Endothelial cell of umbilical vein (primary cell): ENCODE measurements at places on chromosomes 1 and 21. TPM values are rescaled to one million over a fixed set of nuclear protein-coding genes. Genes with fewer than 3 reads are reported as not detected.

C1orf105 gene
- polyA plus RNA-seq: not detected in 2 replicates

RBM34 gene
- 16.1 and 17.7 TPM in 2 replicates for polyA plus RNA-seq

DNA sequence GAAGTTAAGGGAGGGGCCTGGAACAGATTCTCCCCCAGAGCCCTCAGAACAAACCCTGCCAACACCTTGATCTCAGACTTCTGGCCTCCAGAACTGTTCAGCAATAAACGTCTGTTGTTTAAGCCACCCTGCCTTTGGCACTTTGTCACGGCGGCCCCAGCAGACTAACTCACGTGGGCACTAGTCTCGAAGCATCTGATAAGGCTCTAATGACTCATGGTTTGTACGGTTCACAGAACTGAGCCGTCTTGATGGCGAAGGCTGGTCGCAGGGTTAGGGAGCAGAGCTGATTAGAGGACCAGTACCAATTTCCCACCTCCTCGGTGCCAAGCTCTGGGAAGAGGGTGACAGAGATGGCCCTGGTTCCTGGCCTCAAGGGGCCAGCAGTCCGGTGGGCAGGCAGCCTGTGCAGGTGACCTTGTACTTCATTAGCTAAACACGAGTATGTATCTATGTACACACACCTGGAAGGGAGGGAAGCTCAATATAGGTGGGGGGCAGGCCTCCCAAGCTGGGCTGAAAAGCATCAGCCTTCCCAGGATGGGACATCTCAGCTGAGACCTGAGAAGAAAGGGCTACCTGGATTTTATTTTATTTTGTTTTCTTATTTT lies 112.8 kb downstream of the MRPS6 start:
- no peak overlapping the region for H3K4me3 ChIP-seq
- no peaks in the 10 kb centered on the region for H3K4me1 ChIP-seq
- no peak overlapping the region for H3K27ac ChIP-seq
- no peaks in the 10 kb centered on the region for H3K36me3 ChIP-seq

DNA sequence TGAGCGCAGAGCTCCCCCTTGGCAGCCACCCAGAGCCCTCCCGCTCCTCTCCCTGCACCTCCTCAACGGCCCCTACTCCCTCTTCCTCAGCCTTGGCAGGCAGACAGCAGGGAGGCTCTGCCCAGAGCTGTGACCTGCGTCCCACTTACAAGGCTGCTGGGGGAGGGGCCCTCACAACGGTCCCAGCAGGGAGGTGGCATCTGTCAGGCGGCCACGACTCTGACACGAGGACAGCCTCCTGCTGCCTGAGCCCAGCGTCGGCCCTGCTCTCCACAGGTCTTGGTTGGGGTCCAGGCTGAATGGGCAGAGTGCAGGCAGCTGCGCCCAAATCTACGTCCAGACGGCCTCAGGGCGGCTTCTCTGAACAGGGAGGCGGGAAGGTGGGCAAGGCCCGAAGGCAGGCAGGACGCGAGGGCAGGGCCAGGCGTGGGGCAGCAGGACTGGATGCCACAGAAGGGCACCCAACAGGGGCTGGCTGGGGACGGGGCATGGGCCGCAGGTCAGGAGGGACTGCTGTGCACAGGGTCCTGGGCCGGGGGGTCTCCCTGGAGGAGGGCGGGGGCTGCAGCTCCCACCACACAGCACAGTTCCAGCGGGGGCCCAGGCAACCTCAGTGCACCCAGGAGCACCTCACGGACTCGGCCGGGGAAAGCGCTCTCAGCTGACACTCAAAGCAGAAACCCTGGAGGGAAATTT lies 7.5 kb downstream of the SLC19A1 start:
- H3K27ac ChIP-seq: peak overlapping the region; percentile 15
- H3K36me3 ChIP-seq: peaks cover 12% of the 10 kb centered on the region
- no peak overlapping the region for H3K4me3 ChIP-seq
- H3K4me1 ChIP-seq: peaks cover 24% of the 10 kb centered on the region
- H3K27me3 ChIP-seq: no peaks in the 10 kb centered on the region
- DNase-seq: peak; percentile 42

- no peak overlapping the region for H3K27ac ChIP-seq
- H3K4me1 ChIP-seq: peaks cover 16% of the 10 kb centered on the region
- H3K4me3 ChIP-seq: no peak overlapping the region
Measured at GRCh38 chr1:156461781-156462647, 38.6 kb downstream of the MEF2D start.
